ENCODE measurements at places on chromosomes 2 and 18.

GRCh38 chr18:48589797-48590519 is 51.1 kb downstream of the CTIF start:
- DNase-seq: no peak

GRCh38 chr2:48905696-48906095 is 150.2 kb upstream of the LHCGR start:
- DNase-seq: no peak

DNA sequence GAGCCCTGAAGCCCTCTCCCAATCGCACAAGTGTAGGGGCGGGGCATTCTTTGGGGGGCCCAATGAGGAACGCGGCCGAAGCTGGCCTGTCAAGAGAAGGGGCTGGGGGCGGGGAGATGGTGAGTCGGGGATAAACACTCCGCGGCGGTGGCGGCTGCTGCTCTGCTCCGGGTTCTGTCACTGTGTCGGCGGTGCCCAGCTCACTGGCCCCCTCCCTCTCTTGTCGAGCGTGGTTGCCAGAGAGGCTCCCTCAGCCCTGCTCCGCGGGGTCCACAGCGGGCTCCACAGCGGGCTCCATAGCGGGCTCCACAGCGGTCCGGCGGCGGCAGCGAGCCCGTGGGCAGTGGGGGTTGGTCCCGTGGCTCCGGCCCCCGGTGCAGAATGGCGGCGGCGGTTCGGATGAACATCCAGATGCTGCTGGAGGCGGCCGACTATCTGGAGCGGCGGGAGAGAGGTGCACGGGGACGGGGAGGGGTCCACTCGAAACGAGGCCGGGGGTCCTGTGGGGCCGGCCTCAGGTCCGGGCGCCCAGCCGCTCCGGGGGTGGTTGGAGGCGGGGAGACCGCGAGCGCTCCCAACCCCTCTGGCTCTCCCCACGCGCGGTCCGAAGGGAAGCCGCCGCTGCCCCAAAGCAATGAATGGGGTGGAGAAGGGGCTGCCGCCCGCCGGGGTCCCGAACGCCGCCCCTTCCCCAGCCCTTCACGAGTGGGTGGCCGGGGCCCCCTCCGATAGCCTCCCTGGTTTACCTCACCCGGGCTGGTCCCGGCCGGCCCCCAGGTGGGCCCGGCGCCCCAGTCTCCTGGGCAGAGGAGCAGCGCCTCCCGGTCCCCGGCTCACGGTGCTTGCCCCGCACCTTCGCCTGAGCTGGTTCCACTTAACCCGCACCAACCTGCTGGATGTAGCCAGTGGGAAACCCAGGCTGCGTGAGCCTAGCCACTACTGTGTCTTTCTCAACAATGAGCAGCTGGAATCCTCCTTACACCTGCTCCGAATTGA is at the start of gene MXD1:
Gene MXD1 (plus strand): TSS at position 160 of the 996 bp plus-strand sequence. CDS start 222 bp downstream, at position 382.
- no peak for DNase-seq

- no peak for DNase-seq
Measured at GRCh38 chr2:21519821-21520220, 396.1 kb downstream of the TDRD15 start.

DNA sequence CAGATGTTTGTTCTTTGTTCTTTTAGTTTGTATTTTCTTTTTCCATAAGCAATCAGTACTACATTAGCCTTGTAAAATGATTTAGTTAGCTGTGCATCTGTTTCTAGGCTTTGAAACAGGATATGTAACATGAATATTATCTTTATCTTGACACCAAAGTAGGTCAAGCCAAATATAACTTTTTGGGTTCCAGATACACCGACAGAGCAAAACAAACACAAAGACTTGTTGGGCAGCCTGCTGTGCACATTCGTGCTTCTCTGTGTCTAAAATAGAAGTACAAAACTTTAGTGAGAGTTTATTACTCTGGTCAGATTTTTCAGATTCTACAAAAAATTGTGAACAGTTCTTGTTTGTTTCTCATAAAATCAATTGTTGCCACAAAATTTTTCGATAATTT is 1059.3 kb upstream of the GYPC start:
- no peak for DNase-seq

DNA sequence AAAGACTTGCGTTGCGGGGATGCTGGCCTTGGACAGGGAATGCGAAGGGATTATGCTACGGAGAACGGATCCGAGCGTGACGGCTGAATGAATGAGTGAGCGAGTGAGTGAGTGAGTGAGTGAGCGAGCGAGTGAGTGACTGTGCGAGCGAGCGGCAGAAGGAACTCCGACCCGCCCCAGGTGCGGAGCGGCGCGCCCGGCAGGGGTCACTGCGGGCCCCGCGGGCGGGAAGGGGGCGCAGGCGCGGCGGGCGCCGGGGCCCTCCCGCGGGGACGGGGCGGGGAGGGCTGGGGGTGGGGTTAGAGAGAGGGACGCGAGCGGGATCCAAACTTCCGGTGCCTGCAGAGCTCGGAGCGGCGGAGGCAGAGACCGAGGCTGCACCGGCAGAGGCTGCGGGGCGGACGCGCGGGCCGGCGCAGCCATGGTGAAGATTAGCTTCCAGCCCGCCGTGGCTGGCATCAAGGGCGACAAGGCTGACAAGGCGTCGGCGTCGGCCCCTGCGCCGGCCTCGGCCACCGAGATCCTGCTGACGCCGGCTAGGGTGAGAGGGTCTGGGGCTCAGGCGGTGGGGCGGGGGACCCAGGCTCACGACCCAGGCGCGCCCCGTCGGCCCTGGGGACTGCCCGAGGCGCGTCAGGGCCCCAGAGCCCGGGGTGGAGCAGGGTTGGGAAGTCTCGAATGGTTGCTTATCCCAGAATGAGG is at the start of gene ITM2C:
Gene ITM2C (plus strand): TSS at position 338 of the 702 bp plus-strand sequence. CDS start 84 bp downstream, at position 422.
- DNase-seq: no peak

DNA sequence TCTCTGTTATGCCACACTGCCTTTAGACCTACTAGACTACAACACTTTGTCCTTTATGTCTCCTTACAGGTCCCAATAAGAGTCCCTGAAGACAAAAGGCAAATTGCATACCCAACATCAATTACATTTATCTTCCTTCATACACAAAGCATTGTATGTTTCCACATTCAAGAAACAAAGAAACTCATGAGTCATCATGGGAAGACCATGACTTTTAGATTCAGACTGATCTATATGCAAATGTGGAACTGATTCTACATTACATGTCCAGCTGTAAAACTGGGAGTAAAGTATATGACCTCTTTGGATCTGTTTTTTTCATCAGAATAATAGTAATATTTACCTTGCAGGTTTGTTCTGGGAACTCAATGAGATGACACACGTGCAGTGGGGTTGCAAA is 25.2 kb upstream of the HNMT start:
- no peak for DNase-seq

- no peak for DNase-seq
Measured at GRCh38 chr2:141929331-141930252, 201.2 kb downstream of the LRP1B start.

GRCh38 chr2:156585457-156585856 is 149.3 kb downstream of the GPD2 start:
- DNase-seq: no peak

- DNase-seq: no peak
Measured at GRCh38 chr2:54551123-54551756, 95.1 kb downstream of the SPTBN1 start.

GRCh38 chr2:207635468-207636200 is 10.4 kb upstream of the METTL21A start:
- no peak for DNase-seq

DNA sequence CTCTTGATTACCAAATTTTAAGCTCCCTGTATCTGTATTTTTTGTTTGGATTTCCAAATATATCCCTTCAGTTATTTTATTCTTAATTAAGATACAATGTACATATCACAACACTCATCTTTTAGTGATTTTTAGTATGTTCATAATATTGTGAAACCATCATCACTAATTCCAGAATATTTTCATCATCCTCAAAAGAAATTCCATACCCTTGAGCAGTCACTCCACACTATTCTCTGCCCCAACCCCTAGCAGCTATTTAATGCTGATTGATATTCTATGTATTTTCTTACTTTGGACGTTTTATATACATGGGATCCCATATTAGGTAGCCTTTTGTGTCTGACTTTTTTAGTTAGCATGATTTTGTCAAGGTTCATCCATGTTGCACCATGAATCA is 127.4 kb upstream of the SLC8A1 start:
- no peak for DNase-seq

- no peak for DNase-seq
Measured at GRCh38 chr2:240467659-240468302, 32.3 kb downstream of the GPC1 start.

Measured in AG09309 (cell line).